ENCODE measurements at places on chromosomes 4 and X.

- no peak overlapping the region for H3K27ac ChIP-seq
- no peak overlapping the region for H3K4me3 ChIP-seq
- DNase-seq = no peak
- no peaks in the 10 kb centered on the region for H3K36me3 ChIP-seq
- no peaks in the 10 kb centered on the region for H3K4me1 ChIP-seq
These were observed 244.1 kb downstream of the CRLF2 start for GRCh38 chrX:968148-968965.

DNA sequence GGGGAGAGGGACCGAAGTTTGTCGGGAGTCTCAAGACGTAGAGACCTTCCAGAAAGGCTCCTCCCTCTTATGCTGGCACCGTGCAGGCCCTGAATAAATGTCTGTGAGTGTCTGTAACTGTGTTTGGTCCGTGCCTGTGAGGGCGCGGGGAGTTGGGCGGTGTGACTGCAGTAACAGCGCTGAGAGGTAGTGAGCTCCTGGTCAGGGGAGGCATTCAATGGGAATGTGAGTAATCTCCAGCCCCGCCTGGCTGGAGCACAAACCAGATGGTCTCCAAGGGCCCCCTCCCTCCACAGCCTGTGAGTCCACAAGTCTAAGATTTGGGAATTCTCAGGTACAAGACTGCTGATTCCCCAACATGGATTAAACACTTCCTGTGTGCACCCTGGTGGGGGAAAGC, 100.0 kb downstream of the HMX1 start:
- no peak overlapping the region for H3K27ac ChIP-seq
- H3K36me3 ChIP-seq = no peaks in the 10 kb centered on the region
- H3K4me3 ChIP-seq = no peak overlapping the region
- H3K4me1 ChIP-seq = no peaks in the 10 kb centered on the region

- H3K4me3 ChIP-seq = no peak overlapping the region
- no peak overlapping the region for H3K27ac ChIP-seq
- no peaks in the 10 kb centered on the region for H3K4me1 ChIP-seq
- H3K36me3 ChIP-seq = no peaks in the 10 kb centered on the region
- DNase-seq = no peak
- H3K27me3 ChIP-seq = peaks cover 1% of the 10 kb centered on the region
These were observed 9.5 kb upstream of the BMP2K start for GRCh38 chr4:78766650-78767049.

- no peak overlapping the region for H3K4me3 ChIP-seq
- no peak for DNase-seq
- H3K4me1 ChIP-seq = no peaks in the 10 kb centered on the region
- H3K27me3 ChIP-seq = no peaks in the 10 kb centered on the region
These were observed 40.8 kb downstream of the VSIG4 start for GRCh38 chrX:65999029-65999562.

DNA sequence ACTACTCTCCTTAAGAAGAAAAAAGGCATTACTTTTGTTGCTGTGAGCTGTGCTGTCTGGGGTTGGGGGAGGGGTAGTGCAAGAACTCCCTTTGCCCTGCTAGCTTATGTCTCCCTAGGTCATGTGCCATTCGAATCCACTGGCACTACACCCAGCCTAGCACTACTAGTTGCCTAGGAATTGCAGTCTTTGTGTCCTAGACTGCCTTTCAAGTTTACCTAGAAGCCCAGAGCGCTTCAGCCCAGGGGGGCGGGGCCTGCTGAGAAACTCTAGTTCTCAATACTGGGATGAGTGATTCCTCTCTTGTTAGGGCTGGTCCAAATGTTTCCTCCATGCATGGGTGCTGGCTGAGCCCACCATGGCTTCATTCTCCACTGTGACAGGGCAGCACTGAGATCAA, 1011.5 kb downstream of the PCDH19 start:
- no peak overlapping the region for H3K27ac ChIP-seq
- H3K4me3 ChIP-seq = no peak overlapping the region
- no peaks in the 10 kb centered on the region for H3K4me1 ChIP-seq
- no peaks in the 10 kb centered on the region for H3K36me3 ChIP-seq

DNA sequence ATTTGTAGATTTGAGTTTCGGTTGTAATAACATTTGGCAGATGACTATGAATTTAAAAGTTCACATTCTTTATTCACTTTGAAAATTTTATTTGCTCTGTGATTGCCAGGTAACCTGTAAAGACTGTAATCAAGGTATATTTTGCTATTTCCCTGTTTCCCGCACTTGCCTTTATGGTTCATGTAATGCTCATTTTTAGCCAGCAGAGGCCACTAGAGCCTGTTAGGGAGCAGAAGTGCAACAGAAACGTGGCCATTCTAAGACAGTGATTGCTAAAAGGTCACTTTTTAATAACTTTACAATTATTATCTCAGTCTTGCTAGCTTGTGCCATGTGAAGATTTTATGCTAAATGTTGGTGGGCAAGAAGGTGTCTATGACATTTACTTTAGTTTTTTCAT, 12.4 kb downstream of the YIPF6 start:
- peak; percentile 36 for DNase-seq
- H3K36me3 ChIP-seq = peaks cover 3% of the 10 kb centered on the region
- peaks cover 3% of the 10 kb centered on the region for H3K4me1 ChIP-seq

DNA sequence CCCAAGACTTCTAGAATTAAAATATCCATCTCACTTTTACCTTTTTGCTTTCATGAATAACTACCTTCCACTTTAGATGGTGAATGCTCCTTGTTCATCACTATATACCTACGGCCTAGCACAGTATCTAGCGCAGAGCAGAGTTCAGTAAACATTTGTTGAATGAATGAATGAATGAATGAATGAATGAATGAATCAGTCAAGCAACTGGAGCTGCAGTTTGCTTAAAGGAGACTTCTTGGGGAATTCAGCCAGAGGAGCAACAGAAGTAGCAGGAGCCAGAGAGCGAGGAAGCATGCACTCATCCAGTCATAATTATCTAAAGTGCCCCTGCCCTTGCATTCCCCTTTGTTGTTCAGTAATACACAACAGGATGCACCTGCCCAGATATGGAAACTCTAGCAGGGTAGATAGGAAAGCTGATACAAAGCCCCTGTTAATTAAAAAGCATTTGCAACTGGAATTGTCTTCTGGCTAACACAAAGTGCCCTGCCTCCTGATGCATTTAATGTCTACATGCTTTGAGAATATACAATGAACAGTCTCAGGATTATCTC, 103.0 kb upstream of the MBNL3 start:
- no peaks in the 10 kb centered on the region for H3K4me1 ChIP-seq
- H3K36me3 ChIP-seq = no peaks in the 10 kb centered on the region
- H3K27ac ChIP-seq = no peak overlapping the region
- H3K4me3 ChIP-seq = no peak overlapping the region
- H3K27me3 ChIP-seq = peaks cover 3% of the 10 kb centered on the region
- no peak for DNase-seq
